Smooth muscle cell of the brain vasculature (primary cell): ENCODE measurements at places on chromosomes 12 and 14.

DNA sequence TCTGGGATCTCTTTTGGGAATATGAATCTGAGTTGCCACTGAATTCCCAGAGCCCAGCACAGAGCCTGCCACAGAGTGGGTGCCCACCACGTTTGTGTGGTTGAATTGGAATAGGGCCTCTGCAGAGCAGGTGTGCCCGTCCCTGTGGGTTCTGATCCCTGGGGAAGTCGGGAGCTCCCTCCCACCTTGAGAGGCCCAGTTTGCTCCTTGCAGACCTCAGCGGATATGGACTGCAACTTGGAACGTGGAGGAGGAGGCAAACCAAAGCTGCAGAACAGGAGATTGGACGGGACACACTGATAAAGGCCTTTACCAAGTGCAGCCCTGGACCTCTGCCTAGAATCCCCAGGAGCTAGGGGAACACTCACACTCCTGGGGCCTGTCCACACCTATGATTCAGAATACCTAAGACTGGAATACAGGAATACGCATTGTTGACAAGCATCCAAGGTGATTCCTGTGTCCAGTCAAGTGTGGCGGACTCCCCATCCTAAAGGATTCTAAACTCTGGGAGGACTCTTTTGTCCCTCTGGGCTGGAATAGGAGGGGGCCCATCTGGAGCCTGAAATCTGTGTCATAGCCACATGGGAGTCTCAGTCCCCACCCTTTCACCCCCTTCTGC is 2.4 kb downstream of the KRT76 start:
- DNase-seq, result no peak

DNA sequence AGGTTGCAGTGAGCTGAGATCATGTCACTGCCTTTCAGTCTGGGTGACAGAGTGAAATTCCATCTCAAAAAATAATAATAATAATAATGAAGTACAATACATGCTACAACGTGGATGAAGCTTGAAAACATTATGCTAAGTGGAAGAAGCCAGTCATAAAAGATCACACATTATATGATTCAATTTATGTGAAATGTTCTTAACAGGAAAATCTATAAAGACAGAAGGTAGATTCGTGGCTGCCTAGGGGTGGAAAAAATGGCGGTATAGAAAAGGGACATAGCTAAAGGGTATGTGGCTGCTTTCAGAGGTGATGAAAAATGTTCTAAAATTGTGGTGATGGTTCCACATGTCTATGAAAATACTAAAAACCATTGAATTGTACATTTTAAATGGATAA is 41.0 kb upstream of the AMIGO2 start:
- DNase-seq, result no peak

GRCh38 chr12:54220092-54220557 is 31.3 kb upstream of the SMUG1 start:
- no peak for DNase-seq

DNA sequence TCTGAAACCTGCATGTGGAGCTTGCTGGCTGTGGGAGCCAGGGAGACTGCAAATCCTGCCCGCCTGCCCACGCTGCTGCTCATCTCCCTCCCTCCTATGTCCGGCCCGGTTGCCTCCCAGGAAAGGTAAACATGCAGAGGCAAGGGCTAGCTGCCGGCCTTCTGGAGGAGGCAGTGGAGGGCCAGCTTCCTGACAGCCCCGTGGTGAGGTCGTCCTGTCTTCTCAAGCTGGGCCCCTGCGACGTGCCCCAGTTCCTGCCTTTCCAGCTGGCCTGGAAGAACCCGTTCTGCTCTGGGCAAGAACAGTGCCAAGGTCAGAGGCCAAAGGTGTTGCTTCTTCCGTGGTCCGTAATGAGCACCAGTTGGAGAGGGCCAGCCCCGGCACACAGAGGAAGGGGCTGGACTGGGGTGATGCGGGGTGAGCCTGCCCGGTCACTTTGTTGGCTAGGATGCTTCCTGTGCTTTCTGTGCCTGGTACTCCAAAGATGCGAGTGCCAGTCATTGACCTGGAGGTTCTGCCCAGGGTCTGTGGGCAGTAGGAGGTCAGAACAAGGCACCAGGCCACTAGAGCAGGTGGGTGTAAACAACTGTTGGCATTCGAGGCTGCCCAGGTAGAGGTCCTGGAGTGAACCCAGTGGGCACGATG is 25.3 kb downstream of the TPCN1 start:
- no peak for DNase-seq

DNA sequence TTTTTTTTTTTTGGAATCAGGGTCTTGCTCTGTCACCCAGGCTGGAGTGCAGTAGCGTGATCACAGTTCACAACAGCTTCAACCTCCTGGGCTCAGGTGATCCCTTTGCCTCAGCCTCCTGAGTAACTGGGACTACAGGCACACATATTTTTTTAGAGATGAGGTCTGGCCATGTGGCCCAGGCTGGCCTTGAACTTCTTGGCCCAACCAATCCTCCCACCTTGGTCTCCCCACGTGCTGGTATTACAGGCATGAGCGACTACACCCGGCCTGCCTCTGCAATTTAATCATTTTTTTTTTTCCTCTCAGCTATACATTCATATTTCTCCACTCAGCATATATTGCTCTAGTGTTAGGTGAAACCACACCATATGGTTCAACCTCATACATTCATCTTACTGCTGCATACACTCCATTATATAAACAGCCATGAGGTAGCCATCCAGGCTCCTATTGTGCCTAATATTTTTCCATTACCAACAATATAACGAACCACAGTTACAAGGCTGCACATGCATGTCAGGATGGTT is 7.1 kb downstream of the STX2 start:
- no peak for DNase-seq

GRCh38 chr12:95147866-95148265 is 69.4 kb downstream of the FGD6 start:
- DNase-seq, result no peak

DNA sequence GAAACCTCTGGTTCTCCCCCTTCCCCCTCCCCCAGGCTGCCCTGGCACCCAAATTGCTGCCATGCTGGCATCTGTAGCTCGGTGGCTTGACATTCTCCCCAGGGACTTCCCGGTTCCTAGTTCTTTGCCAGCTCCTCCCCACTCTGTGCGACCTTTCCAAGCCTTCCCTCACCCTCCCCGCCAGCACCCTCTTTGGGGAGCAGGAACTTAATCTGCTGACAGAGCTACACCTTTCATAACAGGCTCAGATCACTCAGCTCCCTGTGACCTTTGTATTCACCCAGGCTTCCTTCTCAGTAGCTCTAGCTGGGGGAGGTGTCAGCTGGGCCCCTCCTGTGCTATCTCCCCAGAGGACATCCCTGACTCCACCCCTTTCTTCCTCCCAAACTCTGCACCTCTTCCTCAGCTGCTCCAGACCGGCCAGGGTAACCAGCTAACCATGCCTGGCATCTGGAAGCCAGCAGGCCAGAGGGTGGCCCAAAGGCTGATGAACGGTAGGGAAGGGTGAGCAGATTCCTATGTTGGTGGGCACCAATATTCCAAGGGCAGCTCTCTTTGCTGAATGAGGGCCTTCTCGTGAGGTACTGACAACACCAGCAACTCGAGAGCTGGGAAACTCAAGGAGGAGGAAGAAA is 1.8 kb upstream of the COX14 start:
- DNase-seq, result no peak
